MG63 (cell line): ENCODE measurements at places on chromosomes 7 and 10.

- no peak for DNase-seq
Measured at GRCh38 chr7:118369987-118370386, 145.5 kb downstream of the ANKRD7 start.

DNA sequence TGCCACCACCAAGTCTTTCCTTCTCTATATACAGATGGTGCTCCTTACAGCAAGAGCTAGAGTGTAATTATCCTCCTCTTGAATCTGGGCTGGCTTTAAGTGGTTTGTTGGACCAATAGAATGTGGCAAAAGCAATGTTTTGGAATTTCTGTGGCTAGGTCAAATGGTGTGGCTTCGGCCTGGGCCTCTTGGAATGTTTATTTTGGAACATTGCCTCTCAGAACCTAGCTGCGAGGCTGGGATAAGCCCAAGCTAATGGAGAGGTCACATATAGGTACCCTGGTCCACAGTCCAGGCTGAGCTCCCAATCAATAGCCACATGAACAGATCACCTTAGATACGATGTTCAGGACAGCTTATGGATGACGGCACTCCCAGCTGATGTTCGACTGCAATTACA is 556.7 kb downstream of the TYW1 start:
- no peak for DNase-seq

DNA sequence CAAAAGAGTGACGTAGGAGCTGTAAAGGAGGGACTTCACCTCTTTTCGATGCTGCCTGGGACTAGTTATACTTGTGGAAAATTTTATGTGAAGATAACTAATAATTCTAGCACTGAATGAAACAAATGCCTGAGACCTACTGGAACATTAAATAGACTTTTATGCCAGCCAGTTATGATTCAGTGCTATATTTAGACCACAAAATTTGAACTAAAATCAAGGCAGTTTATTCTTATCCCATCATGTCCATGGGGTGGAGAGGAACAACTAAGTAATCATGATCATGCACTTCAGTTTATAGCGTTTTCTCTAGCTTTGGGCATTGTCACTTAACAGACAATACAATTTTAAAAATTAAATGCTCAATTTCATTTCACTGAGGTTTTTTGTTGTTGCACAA is 76.7 kb downstream of the ZEB1 start:
- DNase-seq = no peak

- no peak for DNase-seq
Measured at GRCh38 chr7:28292834-28293526, 112.4 kb upstream of the JAZF1 start.

GRCh38 chr7:142711196-142711595 is 38.1 kb upstream of the PRSS1 start:
- no peak for DNase-seq

GRCh38 chr10:96269438-96270300 is 1.7 kb downstream of the BLNK start:
- no peak for DNase-seq

DNA sequence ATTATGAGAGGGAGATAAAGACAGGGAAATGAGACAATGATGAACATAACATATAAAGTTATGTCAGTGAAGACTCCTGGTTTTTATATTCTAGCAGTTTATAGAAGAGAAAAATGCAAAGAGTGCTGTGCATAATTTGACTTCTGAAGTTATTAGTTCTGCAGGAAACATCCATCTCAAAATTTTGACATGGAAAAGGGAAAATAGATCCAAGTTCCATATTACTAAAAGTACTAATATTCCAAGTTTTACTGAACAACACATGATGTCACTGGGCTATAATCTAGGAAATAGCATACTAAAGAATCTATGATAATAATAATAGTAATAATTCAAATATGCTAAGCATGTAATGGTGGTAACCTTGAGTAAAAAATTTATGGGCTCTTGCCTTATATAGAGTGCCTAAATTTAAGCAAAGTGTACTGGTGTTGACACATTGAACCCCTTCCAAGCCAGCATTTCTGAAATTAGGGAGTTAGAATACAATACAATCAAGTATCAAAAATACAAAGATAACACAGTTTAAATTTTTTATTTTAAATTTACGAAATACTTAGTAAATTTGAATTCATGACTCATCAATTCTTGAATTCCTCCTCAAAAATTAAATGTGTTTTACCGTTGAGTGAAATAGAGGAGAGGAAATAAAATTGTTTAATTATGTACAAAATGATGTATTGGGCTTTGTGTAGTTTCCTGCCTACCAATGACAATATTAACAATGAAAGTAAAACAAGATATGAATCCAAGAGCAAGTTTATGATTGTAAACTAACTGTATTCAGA is 102.8 kb upstream of the KCND2 start:
- no peak for DNase-seq

GRCh38 chr7:36752026-36752711 is 27.9 kb upstream of the AOAH start:
- no peak for DNase-seq

- DNase-seq = peak; percentile 75
Measured at GRCh38 chr7:67823345-67823744, 826.7 kb downstream of the TYW1 start.
